CD4-positive, alpha-beta T cell treated with Interleukin-10 for 1 hour (primary cell): ENCODE measurements at places on chromosomes 2 and 18.

GRCh38 chr2:19631871-19632270, 269.9 kb downstream of the TTC32 start:
- DNase-seq = no peak

DNA sequence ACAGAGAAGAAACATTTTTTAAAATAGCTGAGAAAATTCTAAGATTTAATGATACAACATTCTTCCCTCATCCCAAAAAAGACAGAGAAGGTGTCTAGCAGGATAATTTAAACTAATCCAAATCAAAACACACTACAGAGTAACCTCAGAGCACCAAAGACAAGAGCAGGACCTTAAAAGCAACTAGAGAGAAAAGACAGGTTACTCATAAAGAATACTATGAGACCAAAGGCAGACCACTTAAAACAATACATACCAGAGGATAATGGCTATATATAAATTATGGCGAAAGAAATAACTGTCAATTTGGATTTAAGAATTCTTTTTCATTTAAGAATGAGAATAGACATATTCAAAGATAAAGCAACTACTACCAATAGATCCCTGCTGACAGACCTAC, 40.0 kb downstream of the HDLBP start:
- no peak for DNase-seq

GRCh38 chr18:2981212-2981728, 31.7 kb downstream of the LPIN2 start:
- DNase-seq = peak; percentile 71

GRCh38 chr2:185695711-185696235, 42.8 kb upstream of the FSIP2 start:
- DNase-seq = no peak

- DNase-seq = peak; percentile 59
Observed at GRCh38 chr18:69947361-69948133, at the start of gene CD226. Gene CD226 (minus strand): TSS chr18:69947873. CDS start chr18:69947406, 467 bp downstream.

- DNase-seq = no peak
Observed at GRCh38 chr18:10681581-10682367, 155.9 kb downstream of the NAPG start.

- DNase-seq = peak; percentile 24
Observed at GRCh38 chr2:230068016-230068650, 591 bp downstream of the SLC16A14 start.

DNA sequence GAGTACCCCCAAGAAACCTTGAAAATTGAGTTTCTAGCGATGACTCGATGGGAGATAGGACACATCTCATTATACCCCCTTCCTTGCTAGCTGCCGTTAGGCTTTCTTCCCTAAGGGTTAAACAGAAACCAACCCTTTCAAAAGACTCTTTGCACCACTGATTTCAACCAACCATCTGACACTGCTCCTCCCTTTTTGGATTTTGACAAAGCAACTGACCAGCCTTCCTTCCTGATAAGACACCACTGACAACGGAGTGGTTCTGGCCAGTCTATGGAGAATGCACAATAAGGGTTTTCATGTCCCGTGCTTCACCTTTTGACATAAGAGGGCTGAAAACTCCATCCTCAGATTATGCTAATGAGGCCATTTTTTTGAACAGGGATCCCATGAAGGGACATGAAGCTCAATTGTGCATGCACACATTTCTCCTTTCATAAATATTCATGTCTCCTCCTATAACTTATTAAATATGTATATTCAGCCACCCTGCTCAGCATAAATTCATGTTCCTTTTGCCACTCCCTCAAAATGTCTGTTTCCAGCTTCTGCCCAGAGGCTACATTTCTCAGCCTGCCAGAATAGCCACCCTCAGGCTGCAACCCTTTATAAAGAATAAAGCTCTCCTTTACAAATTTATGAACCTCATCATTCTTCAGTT, 52.8 kb upstream of the SLC35F5 start:
- no peak for DNase-seq

GRCh38 chr2:200667413-200667812, 81.6 kb downstream of the AOX1 start:
- no peak for DNase-seq

DNA sequence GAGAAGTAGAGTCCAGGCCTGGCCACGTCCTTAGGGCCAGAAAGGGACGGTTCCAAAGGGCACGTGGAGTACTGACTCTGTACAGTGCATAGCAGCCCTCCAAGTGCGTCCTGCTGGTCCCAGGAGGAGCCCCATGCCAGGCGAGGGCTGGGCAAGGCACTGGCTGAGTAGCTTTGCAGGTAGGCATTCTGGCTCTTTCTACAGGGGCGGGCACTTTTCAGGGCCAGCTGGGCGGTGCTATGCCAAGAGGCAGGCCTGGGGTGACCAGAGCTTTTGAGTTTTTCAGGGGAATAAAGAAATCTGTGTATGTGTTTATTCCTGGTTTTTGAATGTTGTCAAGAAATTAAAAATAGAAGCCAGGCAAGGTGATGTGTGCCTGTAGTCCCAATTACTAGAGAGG, 15.4 kb upstream of the GLI2 start:
- DNase-seq = no peak

DNA sequence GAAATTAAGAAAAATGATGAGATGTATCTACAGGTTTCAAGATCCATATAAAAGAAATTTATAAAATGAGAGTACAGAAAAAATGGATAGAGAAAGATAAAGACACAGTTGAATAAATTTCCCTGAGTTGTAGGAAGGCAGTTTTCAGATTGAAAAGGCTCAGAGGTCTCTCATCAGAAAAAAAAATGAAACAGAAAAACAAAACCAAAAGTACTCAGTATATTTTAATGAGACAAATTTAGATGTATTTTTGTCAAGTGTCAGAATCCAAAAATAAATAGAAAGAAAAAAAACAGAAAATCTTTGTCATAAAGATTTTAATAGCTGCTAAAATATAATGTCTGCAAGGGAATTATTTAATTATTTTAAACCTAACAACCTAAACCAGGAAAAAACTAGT, 520.5 kb downstream of the KCNJ3 start:
- no peak for DNase-seq

DNA sequence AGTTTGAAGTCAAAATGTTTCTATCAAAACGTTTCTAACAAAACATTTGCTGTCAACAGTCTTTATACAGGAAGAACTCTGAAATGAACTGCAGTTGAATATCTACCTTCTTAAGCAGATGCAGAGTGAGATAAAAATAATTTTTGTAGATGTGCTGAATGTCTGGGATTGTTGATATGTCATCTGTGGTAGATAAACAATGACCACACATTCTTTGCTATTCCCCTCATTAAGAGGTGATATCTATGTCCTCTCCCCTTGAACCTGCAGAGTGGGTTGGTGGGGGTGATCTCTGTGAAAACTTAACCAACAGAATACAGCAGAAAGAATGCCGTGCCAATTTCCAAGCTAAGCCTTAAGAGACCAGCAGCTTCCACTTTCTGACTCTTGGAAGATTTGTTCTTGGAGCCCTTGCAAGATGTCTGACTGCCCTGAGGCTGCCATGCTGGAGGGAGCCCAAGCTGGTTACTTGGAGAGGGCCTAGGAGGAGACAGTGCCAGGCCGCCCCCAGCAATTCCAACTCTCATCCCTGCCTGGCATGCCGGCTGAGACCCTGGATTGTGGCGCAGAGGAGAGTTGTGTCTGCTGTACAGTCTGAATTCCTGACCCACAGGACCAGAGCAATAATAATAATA, 80.8 kb downstream of the COLEC12 start:
- DNase-seq = no peak

DNA sequence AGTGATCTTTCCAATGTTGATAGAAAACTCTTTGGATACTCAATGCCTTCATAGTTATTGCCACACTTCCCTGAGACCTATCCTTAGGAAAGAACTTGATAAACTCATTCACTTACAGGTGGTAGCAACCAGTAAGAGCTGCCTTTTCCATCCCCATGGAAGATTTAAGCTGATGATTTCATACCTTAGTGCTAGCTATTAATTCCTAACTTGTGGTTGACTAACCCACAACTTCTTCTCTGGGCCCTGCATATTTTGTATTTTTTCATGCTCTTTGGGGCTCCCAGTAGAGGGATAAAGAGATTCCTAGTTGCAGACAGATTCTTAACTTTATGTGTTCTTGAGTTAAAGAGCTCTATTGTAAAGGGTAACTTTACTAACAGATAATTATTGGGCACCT, 25.2 kb upstream of the SIX3 start:
- DNase-seq = no peak

- no peak for DNase-seq
Observed at GRCh38 chr2:240508832-240509545, 48.8 kb downstream of the ANKMY1 start.

DNA sequence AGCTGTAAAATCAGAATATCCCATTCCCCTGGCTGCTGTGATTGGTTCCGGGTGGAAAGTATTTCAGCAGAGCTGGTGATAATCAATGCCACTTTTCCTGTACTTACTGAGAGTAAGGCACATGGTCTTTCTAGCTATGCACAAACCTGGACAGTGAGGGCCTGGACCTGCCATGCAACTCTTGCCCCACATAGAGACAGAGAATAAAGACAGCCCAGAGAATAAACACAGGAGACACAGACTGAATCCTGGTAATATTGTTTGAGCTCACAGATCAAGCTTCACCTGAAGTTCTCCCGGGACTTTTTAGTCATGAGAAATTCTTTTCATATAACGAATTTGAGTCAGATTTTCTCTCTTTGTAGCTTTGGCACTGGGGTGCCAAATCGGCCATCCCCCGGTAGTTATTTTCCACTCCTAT, 81.9 kb downstream of the ACAA2 start:
- no peak for DNase-seq

- DNase-seq = peak; percentile 30
Observed at GRCh38 chr2:225889452-225889851, 489.9 kb downstream of the NYAP2 start.

DNA sequence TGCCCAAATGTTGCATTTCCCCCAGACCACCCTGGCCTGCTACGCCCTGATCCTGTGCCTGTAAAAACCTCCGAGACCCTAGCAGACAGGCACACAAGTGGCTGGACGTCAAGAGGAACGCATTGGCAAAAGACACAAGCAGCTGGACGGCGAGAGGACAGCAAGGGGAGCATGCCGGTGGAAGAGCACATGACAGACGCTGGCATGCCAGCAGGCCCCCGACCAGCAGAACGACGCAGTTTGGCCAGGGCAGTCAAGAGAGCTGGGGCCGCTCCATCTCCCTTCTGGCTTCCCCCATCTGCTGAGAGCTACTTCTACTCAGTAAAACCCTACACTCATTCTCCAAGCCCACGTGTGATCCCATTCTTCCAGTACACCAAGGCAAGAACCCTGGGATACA, 42.1 kb downstream of the SAP130 start:
- DNase-seq = no peak

DNA sequence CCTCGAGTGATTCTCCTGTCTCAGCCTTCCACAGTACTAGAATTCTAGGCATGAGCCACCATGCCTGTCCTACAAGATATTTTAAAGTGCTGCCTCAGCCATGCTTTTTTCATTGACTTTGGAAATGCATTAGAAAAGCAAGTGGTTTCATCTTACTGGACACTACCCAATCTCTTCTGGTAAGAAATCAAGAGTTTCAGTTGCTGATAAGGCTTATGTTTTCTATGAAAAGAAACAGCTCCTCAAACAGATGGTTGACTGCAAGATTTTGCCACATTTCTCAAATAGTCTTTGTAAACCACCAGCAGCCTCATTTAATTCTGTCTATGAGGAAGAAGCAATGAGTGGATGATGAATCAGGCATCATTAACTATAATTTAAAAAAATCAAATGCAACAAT, 264.5 kb upstream of the LRP1B start:
- DNase-seq = no peak

DNA sequence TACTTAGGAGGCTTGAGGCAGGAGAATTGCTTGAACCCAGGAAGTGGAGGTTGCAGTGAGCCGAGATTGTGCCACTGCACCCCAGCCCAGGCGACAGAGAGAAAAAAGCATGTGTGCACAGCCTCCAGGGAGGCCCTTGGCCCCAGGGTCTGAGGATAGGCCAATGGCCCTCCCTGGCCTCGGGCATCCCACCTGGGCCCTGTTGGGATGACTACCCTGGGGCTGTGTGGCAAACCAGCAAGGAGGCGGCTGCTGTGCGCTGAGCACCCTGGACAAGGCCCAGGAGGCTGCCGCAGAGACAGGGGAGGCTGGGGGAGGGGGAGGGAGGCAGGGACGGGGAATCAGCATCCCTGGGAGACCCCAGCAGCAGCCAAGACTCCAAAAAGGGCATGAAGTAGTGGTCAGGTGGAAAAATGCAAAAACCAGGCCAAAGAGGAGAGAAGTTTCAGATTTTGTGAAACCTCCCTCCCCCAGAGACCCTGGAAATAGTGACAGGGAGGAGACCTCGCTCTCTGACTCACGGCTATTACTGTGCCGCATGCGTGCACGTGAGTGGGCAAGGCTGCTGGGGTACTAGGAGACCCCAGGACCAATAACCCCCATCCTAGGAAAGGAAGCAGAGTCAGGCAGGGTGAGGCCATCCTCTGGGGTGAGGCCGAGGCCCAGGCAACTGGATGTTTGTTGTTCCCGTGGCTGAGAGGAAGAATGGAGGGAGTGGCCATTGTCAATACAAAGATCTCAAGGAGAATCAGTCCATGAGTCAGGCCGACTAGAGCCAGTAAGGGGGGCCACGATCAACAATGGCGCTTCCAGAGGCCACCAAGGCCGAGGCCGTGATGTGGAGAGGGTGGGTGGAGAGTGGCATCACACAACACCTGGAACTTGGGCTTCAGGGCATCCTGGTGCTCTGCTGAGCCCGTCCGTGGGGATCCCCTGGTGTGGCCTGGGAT, 16.0 kb upstream of the B3GNT7 start:
- no peak for DNase-seq

- DNase-seq = no peak
Observed at GRCh38 chr2:43363120-43363519, 136.7 kb upstream of the ZFP36L2 start.

DNA sequence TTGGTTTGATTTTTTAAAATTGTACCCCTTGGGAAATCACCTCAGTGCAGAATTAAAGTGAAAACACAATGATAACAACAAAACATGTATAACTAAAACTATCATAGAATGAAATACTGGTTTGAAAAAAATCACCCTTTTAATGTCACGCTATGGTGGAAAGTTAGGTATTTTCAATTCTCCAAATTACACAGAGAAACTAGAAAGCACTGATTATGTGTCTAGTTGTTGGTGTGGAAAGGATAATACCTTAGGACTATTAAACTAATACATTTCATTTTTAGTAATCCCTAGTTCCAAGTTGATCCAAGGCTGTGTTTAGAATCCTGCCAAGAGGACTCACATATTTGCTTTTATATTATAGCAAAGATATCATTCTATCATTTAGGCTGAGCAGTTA, 71.2 kb downstream of the NUP35 start:
- no peak for DNase-seq

GRCh38 chr2:218623366-218623705, 15.6 kb downstream of the PLCD4 start:
- no peak for DNase-seq

GRCh38 chr2:136225950-136226835, 108.2 kb upstream of the CXCR4 start:
- DNase-seq = peak; percentile 50

- DNase-seq = peak; percentile 58
Observed at GRCh38 chr2:70104231-70105111, 17.2 kb downstream of the PCBP1 start.

DNA sequence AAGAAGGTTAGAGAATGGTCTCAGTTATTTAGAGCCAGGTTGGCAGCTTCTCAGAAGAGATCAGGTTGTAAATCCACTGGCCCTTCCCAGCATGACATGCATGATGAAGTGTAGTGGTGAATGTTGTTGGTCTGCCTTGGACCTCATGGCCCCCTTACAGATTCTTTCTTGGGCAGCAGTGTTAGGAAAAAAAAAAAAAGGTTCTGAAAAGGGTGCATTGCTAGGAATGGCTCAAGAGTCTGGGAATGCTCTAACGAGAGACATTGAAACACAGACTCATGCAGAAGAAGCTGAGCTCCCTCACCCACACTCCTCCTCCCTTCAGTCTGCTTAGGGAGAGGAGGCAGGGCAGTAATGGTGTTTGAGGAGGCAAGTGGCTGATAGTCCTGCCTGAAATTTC, 105.5 kb downstream of the POLE4 start:
- DNase-seq = no peak
